Kidney tubule cell (primary cell): ENCODE measurements at places on chromosomes 4 and X.

DNA sequence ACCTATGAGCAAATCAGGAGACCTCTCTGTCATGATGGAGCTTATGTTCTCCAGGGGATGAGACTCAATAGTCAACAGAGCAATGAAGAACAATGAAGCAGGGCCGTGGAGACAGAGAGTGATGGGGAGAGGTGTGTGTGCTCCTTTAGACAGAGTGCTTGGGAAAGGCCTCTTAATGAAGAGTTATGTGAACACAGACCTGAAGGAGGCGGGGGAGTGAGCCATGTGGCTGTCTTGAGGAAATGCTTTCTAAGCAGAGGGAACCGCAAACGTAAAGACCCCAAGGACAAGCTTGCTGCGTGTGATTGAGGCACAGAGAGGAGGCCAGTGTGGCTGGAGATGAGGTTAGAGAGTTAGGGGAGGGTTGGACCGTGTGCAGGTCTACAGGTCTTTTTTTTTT, 53.1 kb downstream of the CHRNA9 start:
- no peak for DNase-seq

GRCh38 chr4:6785572-6785925, 3.0 kb downstream of the KIAA0232 start:
- DNase-seq = no peak

DNA sequence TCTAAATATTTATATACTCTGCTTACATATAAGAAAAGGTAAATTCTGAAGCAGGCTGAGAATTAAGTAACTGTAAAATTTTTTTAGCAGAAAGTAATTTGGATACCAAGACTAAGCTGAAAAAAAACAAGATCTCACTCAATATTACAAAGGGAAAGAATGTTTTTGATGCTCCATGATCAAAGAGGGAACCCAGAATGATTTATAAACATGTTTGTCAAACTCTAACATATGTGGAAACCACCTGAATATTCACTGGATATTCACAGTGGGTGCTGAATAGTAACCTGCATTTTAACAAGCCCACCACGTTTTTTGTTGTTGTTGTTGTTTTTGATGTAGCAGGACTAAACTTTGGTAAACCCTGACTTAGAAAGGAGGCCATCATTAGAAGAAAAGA, 324.9 kb upstream of the GATB start:
- no peak for DNase-seq

- DNase-seq = peak; percentile 65
These were observed 51.8 kb downstream of the GC start for GRCh38 chr4:71732066-71732465.

DNA sequence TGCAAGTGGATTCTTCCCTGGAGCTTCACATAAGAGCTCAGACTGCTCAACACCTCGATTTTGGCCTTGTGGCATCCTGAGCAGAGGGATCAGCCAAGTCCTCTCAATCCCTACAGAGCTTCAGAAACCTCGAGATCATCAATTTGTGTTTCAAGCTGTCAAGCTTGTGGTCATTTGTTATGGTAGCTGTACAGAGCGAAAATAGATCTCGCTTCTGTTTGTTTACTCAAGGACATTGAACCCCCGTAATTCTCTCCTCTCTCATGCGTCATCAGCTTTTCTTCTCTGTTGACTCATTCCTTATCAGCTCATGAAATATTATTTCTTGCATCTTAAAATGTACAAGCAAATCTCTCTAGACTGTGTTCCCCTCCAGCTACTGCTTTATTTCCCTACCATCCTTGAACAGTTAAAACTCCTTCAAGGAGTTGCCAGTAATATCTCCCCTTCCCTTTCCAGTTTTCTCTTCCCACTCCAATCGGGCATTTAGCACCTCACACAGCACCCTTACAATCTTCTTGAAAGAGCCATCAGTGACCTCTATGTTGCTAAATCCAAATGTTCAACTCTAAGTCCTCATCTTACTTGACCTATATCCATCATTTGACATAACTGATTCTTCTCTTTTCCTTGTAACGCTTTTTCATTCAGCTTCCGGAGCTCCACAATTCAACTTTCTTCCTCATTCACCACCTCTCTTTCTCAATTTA, 106.2 kb upstream of the FAT1 start:
- no peak for DNase-seq

- no peak for DNase-seq
These were observed 237.8 kb upstream of the ANXA3 start for GRCh38 chr4:78313754-78314120.

GRCh38 chr4:93983140-93983539, 154.6 kb downstream of the ATOH1 start:
- no peak for DNase-seq

- peak; percentile 74 for DNase-seq
These were observed 54.9 kb downstream of the STOX2 start for GRCh38 chr4:183960046-183960420.

GRCh38 chr4:152463562-152463961, 72.3 kb downstream of the FBXW7 start:
- DNase-seq = no peak

- DNase-seq = peak; percentile 28
These were observed 28.4 kb downstream of the RP2 start for GRCh38 chrX:46865281-46865680.

DNA sequence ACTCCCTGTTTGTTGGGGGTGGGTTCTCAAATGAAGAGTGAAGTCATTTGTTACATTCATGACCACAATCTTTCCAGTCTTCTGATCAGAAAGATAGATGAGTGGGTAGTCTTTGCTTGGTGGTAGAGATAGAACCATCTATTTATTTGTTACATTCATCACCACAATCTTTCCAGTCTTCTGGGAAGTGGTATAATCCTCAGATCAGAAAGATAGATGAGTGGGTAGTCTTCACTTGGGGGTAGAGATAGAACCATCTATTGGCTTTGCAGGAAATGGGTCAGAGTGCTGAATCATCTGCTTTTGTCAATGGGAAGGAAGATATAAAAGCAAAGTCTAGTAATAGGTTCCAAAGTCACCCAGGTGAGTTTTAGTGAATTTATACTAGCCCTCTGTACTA, 64.2 kb upstream of the EPGN start:
- DNase-seq = no peak

- DNase-seq = no peak
These were observed 64.5 kb downstream of the MID1 start for GRCh38 chrX:10555846-10556245.

- DNase-seq = no peak
These were observed 17.3 kb upstream of the KDM5C start for GRCh38 chrX:53242310-53242709.

DNA sequence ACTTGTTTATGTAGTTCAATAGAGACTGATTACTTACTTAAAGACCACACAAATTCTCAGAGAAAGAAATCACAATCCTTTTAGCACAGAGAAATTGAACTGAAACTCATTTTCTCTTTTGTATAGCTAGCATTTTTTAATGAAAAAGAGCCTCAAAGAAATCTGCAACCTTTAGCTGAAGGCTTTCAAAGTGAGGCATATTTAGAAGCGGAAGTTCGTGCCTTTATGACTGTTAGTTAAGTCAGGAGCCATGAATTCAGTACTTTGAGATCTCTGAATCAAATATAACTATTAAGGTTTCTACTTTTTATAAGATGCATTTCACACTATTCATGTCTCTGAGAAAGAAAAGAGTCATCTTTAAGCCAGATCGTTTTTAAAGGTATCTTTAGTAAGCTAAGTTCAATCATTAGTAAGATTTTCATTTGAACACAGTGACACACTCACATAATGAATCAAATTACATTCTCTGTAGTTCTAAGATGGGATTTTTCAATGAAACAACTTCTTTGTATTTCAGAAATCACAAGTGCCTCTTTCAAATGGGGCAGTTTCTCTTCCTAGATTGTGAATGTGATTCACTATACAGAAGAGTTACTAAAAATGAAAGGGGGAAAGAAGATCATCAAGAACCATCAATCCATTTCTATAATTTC, 61.4 kb downstream of the SMARCA1 start:
- no peak for DNase-seq

- DNase-seq = peak; percentile 99
These were observed 39.1 kb upstream of the TMEM184C start for GRCh38 chr4:147578051-147578476.

- DNase-seq = no peak
These were observed 333.8 kb upstream of the MAD2L1 start for GRCh38 chr4:120400441-120400840.

DNA sequence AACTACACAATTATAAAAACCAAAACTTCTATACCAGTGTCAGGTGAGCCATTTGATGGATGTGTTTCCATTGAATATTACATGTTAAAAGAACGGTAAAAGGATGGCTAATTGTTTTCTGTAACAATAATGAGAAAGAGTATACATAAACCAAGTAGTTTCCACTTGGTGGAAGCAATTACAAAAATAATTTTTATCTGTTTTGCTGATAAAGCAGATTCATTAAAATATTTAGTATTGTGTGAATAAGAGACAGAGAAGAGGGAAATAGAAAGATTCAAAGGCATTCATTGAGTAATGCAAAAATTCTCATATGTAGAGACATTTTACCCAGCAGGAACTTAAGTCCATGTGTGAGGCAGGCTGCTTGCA, 95.7 kb downstream of the ANK2 start:
- DNase-seq = no peak

- no peak for DNase-seq
These were observed 91.5 kb upstream of the DHRSX start for GRCh38 chrX:2592279-2592678.

- DNase-seq = peak; percentile 30
These were observed 310.3 kb upstream of the GNPDA2 start for GRCh38 chr4:45036677-45037076.

GRCh38 chrX:115650916-115651315, 89.9 kb downstream of the PLS3 start:
- peak; percentile 54 for DNase-seq

- no peak for DNase-seq
These were observed 25.7 kb downstream of the RNF128 start for GRCh38 chrX:106752101-106752678.
